ENCODE measurements at places on chromosomes 16 and 17.

GRCh38 chr17:81230043-81230820 lies 7.5 kb upstream of the CEP131 start:
- no peak for DNase-seq

DNA sequence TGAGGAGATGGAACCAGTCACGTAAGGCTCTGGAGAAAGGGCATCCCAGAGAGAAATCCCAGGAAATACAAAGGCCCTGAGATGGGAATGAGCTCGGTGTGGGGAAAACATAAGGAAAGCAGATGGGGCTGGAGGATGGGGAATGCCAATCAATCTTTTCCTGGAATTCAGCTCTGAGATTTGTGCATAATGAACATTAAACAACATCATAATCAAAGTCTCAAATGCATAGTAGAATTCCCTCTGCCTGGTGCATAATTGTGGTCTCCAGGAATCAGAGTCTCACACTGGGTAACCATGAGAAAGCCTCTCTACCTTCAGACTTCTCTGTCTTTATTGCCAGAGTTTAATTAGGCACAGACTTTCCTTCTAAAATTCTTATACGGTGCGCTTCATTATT lies 30.8 kb downstream of the OTOA start:
- DNase-seq: no peak

GRCh38 chr17:1362065-1362848 lies 37.8 kb downstream of the YWHAE start:
- DNase-seq: no peak

DNA sequence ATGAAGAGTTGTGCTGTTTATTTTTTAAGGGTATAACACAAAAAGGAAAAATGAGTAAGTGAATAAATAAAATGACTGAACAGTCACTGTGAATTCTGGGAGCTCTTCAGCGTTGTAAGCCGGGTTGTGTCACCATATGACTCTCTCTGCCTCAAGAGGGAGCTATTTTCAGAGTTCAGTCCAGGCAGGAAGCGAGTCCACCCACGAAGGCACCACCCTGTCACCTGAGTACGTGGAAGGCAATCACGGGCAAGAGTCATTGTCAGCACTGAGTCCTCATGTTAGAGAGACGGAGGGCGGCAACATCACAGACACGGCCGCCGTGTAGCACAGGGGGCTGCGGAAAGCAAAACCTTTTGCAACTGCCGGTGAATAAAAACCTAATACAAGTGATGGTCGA lies 227.6 kb downstream of the UTP18 start:
- DNase-seq: no peak

DNA sequence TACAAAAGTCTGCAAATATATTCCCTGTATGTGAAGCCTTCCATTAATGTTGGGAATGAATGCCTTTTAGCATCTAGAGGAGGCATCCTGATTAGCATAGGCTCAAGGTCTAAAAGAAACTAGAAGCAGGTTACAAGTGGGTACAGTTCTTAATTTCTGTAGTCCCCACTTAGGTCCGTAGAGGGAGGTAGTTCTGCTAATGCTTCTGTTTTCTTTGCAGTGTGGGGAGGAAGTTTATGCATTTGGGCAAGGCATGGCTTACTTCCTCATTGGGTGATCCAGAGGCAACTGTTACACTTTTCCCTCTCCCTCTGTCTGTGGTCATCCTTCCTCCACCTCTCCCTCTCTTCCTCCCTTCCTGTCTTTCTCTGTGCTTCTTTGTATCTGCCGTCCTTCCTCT lies 108.4 kb upstream of the ZKSCAN2 start:
- DNase-seq: no peak

GRCh38 chr16:87806261-87806640 lies 40.5 kb upstream of the KLHDC4 start:
- no peak for DNase-seq
